ENCODE measurements at places on chromosomes 6 and 20.
A peak's percentile ranks its signal among the peaks of the same experiment; 100 is the strongest.

DNA sequence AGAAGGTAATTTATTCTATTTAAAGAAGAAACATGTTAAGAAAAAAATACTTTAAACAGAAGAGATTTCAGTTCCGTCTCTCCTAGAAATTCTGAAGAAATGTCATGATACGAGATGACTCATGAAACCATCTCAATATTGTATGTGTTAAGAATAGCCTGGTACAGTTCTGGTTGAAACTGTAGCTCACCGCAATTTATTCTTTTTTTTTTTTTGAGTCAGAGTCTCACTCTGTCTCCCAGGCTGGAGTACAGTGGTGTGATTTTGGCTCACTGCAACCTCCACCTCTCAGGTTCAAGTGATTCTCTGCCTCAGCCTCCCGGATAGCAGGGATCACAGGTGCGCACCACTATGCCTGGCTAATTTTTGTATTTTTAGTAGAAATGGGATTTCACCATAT is 103.3 kb downstream of the ARHGAP18 start:
- no peak for DNase-seq

DNA sequence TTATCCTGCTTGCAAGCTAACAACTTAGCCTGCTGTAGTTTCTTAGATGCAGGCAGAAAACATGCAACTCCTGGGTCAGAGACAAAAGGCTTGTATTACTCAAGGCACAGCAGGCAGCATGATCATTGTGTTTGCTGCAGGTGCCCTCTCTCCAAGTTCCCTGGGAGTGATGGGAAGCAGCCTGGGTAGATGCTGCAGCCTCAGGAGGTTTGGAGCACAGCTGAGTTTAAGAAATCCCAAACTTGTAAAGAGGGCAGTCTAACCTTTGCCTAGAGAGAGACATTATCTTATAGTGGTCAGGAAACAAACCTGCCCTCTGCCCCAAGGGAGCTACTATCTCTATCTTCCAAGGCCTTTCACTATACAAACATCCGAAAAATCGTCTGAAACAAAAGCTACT is 61.1 kb downstream of the PFDN4 start:
- DNase-seq: no peak

DNA sequence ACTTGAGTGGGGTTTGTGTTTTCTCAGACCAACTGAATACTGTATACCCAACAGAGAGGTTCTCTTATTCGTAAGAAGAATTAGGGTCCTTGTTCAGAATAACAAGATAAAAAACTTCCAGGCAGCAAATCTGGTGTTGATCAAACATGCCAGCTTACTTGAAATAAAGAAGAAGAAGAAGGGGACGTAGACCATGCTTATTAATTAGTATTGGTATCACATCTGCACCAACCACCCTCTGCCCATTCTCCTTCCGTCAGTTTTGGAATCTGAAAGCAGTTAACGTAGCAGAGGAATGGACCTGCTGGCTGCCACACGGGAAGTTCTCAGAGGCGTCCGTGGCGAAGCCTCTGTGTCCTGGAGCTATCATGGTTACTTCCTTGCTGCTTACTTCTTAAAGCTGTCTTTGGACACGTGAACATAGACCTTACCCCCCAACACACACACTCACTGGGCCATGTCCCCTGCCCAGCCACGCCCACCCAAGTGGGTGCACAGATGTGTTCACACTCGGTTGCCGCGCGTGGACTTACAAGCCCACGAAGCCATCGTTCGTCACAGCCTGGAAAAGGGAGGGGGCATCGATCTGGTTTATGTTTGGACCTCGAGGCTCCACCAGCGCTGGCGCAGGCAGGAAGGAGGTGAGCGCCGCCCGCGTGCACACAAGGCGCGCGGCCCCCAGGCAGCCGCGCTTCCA is 4.1 kb upstream of the DLL1 start:
- no peak for DNase-seq

DNA sequence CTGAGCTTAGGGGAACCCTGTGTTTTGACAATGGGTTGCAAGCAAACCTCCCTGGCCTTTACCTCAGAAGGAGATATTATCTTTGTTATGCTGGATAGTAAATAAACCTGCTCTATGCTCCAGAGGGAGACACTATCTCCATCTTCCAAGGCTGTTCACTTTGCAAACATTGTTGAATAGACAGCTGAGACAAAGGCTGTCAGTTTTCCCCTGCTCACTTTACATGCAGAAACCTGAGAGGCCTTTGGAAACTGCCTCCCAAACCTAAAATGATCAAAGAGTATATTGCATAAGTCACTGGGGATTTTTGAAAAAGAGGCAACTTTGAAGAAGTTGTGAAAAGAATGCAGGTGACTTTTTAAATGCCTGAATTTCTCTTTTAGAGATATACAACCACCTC is 61.6 kb downstream of the MRAP2 start:
- no peak for DNase-seq

- DNase-seq: no peak
Observed at GRCh38 chr6:15417811-15418210, 171.9 kb downstream of the JARID2 start.

DNA sequence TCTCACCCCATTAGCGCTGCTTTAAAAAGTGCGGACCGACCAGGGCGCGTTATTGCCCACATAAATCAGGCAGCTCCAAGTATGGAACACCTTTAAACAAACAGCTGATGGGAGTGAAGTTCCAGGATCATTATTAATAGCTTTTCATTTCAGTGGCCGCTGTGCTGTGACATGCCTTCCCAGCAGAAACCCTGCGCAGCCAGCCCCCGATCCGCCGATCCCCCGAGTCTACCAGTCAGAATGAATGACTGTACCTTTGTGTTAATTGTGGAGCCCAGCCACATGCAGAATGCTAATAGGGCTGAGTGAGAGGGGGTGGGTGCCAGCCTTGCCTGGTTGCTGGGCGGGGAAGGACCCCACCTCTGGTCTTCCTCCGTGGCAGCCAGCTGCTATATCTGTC is 21.9 kb downstream of the CDH22 start:
- DNase-seq: no peak

GRCh38 chr20:16816192-16816591 is 68.0 kb downstream of the OTOR start:
- no peak for DNase-seq

GRCh38 chr6:53316142-53316541 is 32.6 kb downstream of the ELOVL5 start:
- DNase-seq: no peak

- DNase-seq: peak; percentile 51
Observed at GRCh38 chr6:127420556-127420955, 38.6 kb downstream of the KIAA0408 start.

DNA sequence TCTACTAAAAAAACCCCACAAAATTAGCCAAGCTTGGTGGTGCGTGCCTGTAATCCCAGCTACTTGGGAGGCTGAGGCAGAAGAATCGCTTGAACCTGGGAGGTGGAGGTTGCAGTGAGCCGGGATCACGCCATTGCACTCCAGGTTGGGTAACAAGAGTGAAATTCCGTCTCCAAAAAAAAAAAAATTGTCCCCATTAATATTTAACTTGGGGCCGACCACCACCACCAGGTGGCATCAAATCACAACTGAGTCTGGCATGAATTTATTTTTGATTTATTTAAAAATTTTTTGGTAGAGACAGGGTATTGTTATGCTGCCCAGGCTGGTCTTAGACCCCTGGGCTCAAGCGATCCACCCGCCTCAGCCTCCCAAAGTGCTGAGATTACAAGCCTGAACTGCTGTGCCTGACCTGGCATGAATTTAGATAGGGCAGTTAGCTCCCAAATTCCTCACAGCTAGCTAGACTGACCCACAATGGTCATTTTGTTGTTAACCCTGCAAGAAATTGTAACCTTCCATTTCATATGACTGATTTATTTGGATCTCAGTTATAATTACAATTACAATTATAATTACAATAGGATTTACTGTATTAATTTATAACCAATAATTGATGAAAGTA is 17.1 kb upstream of the BEND3 start:
- no peak for DNase-seq

- DNase-seq: no peak
Observed at GRCh38 chr20:58267389-58268215, 39.1 kb upstream of the ANKRD60 start.

DNA sequence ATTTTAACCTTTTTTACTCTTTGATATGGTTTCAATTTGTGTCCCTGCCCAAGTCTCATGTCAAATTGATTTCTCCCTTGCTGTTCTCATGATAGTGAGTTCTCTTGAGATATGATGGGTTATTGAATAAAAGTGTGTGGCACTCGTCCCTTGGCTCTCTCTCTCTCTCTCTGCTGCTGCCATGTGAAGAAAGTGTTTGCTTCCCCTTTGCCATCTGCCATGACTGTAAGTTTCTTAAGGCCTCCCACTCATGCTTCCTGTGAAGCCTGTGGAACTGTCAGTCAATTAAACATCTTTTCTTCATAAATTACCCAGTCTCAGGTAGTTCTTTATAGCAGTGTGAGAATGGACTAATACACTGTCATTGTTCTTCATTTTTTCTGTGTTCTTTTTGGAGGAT is 48.5 kb downstream of the LIN28B start:
- DNase-seq: no peak

DNA sequence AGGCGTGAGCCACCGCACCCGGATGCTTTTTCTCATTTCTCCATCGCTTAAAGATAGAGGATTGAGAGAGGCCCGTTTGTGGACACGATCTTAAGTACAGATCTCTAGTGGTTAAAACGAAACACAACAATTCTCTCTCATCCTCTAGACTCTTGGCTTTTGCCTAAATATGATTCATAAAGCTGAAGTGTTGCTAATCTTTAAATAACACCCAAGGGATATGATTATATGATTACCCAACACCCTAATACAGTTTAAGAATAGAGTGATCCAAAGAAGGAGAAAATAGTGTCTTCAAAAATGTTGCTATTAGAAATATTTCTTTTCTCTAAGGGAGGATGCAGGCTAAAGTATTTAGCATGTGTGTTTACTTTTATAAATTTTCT is 50.4 kb downstream of the MTHFD1L start:
- no peak for DNase-seq

GRCh38 chr6:82144852-82145340 is 102.6 kb downstream of the IBTK start:
- DNase-seq: no peak

DNA sequence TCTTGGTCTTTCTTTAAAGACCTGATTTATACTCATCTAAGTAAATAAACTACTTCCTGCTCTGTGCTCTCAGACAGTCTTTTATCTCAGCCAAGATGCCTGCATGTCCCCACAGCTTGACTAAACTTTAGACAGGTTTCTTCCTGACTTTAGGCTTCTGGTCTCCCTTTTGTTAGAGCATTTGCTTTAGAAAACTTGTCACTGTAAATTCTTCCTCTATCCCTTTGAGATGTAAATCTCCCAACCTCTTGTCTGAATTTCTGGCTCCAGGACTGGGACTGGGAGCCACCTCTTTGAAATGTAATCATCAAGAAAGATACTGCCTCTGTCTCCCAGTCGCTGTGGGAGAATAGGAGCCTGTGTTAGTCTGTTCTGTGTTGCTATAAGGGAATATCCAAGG is 739.9 kb downstream of the C6orf118 start:
- no peak for DNase-seq

DNA sequence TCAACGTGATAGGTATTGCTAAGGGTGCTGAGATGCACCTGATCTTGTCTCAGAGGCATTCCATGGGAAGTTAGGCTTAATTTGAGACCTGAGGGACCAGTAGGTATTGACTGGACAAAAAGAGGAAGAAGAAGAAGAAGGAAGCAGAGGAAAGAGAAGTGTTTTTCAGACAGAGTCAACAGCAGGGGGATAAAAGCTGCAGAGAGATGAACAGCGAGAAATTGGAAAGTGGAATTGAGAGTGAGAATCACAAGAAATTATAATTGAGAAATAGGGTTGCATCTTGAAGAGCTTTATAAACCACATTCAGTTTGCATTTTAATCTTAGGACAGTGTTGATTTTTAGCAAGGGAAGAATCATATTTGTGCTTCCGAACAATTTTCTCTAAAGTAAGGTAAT is 254.0 kb downstream of the CD83 start:
- no peak for DNase-seq

- no peak for DNase-seq
Observed at GRCh38 chr20:36497856-36498255, 43.5 kb upstream of the MYL9 start.

DNA sequence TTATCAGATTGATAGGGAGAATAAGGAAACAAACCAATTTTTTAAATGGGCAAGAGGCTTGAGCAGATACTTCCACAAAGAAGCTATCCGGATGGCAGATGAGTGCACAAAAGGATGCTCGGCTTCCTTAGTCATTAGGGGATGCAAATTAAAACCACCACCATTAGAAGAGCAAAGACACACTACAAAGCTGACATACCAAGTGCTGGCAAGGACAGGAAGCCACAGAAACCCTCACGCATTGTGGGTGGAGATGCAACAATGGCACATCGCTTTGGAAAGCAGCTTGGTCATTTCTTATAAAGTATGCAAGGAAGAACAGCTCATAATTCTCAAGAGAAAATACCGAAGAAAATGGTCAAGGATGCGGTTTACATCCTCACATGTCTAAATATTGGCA is 19.8 kb downstream of the BFSP1 start:
- no peak for DNase-seq

DNA sequence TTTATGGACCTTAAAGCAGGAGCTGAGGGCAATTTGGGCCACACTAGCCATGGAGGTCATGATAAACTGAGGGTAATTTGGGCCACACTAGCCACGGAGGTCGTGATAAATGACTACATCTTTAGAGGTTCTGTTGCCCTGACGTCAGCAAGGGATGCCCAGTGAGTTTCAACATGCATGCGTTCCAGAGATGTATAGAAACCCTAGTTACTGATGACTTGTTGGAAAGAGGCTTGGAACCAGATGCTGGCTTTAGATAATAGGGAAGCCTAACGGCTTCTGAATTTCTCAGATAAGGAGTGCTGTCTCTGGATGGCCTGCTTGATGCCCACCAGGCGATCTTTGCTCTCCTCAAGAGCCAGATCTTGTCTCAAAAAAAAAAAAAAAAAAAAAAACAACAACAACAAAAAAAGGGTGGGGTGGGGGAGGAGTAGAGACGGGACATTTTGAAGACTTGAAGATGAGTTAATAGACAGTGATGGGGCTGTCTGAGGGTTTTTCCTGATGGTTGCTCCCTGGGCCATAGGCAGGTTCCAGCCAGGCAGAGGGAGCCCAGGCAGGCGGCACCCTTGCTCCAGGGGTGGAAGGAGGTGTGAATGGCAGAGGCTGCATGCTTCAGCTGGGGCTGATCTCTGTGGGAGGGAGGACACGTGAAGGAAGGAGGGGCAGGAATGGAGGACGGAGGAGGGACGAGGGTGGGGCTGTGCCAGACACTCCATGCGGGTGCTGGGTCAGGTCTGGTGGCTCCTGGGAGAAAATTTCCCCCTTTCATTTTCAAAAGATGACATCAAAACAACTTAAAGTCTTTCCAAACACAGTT is 27.0 kb upstream of the FRMD1 start:
- no peak for DNase-seq

Data from activated T-helper 1 cell treated with anti-CD3 and anti-CD28 coated beads, Interleukin-2, amount 50 U/mL, for 16 hours (primary cell).